Colonic mucosa (tissue), 4 donors: ENCODE measurements at places on chromosomes 6 and 20.

GRCh38 chr20:52056203-52057062, 135.1 kb downstream of the ZFP64 start:
- DNase-seq, result no peak

DNA sequence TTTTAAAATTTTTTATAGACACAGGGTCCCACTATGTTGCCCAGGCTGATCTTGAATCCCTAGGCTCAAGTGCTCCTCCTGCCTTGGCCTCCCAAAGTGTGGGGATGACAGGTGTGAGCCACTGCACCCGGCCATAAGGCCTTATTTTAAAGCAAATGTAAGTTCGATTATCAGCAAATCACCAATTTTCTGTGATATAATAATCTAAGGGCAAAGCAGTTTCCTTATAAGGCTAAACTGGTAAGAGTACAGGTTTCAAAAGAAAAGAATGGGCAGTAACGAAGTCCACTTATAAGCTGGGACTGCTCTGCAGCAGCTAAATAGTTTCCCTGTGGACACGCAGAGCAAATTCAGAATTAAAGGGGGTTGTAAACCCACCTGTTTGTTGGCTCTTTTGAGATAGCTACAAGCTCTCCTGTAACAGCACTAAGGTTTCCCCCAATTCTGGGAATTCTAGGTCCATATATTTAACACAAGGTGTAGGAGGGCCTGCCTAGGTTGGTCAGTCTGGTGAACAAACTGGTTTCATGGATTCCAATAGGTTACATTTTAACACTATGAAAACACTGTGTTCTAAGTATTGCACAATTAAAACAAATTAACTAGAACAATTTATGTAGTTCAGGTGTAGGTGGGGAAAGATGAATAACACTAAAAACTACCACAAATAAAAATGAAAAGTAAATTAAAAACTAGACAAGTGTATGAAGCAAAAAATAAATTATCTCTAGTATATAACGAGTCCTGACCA, 26.3 kb downstream of the LHFPL5 start:
- DNase-seq, result no peak

DNA sequence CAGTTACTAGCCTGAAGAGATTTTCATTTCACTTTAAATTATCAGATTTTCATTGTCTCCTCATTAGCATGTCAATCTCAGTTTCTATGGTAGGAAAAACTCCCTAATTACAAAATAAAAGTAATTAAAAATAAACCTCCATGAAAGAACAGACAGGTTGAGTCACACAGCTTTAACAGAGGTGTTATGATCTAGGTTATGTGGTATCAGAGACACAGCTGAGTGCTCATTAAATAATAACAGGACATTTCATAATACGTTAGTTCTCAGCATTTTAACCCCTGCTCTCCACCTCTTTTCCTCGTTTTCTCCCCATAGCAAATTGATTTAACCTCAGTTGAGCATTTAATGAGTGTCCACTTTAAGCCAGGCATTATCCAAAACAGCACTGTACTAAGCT, 21.9 kb downstream of the TPBG start:
- DNase-seq, result no peak

GRCh38 chr20:45044084-45044573, 56.8 kb downstream of the KCNS1 start:
- peak; percentile 34 for DNase-seq

- no peak for DNase-seq
Observed at GRCh38 chr6:44701637-44702101, 314.2 kb downstream of the CDC5L start.

DNA sequence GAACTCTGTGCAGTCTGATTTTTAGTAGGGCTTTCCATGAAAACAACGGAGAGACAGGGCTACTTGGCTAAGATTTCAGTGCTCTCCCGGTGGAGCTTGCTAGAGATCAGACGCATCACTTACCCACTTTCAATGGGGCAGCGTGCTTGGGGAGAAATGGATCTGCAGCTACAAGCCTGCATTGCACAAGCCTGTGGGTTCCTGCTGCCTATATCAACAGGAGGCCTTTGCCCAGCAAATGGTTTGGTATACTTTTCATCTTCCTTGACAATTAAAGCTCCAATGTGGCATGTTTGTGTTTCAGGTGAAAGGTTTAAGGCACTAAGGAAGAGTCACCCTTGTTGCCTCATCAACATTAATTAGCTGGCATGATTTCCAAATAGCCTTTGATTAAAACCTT, 136.0 kb upstream of the FOXQ1 start:
- no peak for DNase-seq

DNA sequence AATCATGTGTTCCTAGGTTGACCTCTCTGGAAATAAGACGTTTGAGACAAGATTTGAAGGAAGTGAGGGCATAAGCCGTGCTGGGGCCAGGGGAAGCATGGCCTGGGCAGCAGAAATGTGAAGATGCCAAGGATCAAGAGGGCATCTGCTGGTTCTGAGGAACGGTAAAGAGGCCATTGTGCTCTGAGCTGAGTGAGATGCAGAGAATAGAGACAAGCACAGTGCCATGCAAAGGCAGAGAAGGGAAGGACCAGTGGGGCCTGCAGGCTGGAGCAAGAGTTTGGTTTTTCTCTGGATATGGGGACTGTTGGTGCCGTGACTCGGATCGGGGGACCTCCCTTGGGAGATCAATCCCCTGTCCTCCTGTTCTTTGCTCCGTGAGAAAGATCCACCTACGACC, 50.8 kb downstream of the SMPDL3A start:
- no peak for DNase-seq

- DNase-seq, result no peak
Observed at GRCh38 chr20:58701431-58702160, 9.0 kb downstream of the NPEPL1 start.

- DNase-seq, result no peak
Observed at GRCh38 chr20:23129266-23129665, 43.1 kb upstream of the CD93 start.

- DNase-seq, result no peak
Observed at GRCh38 chr20:53873230-53873604, 197.2 kb downstream of the BCAS1 start.
